ENCODE measurements at places on chromosomes 2 and 18. TPM values are rescaled to one million over a fixed set of nuclear protein-coding genes. Genes with fewer than 3 reads are reported as not detected.

The IL18RAP gene
- 0.11 TPM for total RNA-seq

The ABCB11 gene
- total RNA-seq: not detected

The POTEI gene
- total RNA-seq: not detected

The CIB4 gene
- total RNA-seq: not detected

The TRIM54 gene
- not detected for total RNA-seq

The INHA gene
- total RNA-seq: 4.7 TPM

The POMC gene
- 4.2 TPM for total RNA-seq

The CCT7 gene
- 251 TPM for total RNA-seq

The DSG3 gene
- total RNA-seq: 32.2 TPM

The MC5R gene
- total RNA-seq: not detected

All from placental epithelial cell (primary cell).